ENCODE measurements at places on chromosomes 1 and 21.
A peak's percentile ranks its signal among the peaks of the same experiment; 100 is the strongest.

GRCh38 chr1:12604114-12604874, 13.7 kb downstream of the DHRS3 start:
- DNase-seq, result peak; percentile 91

DNA sequence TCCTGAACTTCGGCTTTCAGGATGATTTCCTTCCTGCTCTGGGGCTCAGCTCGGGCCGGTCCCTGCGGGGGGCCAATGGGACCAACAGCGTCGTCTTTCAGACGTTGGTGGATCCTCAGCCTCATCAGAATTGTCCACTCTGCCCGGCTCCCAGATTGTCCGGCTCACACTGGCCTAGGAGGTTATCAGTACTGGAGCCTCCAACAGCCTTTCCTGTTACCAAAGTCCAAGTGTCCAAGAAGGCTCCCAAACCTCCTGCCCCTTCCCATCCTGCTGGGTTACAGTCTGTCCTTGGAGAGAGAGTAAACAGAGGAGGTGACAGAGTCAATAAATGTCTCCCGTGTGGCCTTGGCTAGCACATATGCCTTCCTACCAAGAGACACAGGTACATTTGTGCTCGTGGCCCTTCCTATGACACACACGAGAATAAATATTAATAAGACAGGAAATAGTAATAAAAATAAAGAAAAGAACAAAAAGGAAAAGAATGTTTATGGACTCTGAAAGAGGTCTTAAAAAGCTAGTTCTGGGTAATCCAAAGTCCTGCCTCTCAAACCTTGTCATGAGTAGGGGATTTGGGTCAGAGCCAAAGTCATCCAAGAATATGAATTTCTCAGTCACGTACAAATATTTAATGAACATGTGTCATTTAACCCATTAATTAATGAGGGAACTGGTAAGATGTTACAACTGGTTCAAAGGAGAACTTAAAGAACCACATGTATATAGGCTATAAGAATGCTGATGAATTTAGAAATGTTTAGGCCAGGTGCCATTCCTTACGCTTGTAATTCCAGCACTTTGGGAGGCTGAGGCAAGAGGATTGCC, 80.8 kb upstream of the SLC2A1 start:
- no peak for DNase-seq

- DNase-seq, result no peak
Measured at GRCh38 chr1:203441766-203442165, 33.8 kb upstream of the PRELP start.

DNA sequence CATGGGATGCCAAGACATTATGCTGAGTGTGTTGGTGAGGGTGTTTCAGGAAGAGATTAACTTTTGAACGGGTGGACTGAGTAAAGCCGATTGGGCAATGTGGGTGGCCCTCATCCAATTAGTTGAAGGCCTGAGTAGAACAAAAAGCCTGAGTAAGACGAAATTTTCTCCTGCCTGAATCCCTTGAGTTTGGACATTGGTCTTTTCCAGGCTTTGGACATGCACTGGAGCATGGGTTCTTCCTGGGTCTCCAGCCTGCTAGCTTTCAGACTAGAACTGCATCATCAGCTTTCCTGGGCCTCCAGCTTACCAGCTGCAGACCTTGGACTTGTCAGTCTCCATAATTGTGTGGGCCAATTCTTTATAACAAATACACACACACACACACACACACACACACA, 63.6 kb downstream of the NIBAN1 start:
- DNase-seq, result no peak

DNA sequence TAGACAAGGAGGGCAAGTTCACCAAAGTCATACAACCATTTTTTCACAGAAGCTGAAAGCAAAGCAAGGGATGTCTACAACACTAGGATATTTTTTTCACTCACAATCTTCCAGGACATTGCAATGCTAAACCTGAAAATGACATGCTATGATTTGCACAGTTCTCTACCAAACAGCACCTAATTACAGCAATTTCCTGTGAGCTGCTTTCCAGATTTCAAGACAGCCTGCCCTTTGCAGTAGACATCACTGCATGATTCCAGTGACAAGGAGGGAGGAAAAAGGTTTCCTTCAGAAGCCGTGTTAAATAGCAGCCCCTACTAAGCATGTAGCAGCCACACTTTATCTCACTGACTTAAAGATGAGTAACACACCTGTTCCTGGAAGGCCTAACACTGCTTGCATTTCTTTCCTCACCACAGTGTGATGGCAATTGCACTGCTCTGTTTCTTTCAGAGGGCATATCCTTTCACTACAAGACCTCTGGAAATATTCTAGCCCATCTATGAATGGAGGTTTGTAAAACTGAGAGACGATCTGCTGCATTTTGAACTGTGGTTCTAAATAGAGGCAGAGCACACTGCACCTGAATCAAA, 97.1 kb downstream of the DUSP10 start:
- no peak for DNase-seq

DNA sequence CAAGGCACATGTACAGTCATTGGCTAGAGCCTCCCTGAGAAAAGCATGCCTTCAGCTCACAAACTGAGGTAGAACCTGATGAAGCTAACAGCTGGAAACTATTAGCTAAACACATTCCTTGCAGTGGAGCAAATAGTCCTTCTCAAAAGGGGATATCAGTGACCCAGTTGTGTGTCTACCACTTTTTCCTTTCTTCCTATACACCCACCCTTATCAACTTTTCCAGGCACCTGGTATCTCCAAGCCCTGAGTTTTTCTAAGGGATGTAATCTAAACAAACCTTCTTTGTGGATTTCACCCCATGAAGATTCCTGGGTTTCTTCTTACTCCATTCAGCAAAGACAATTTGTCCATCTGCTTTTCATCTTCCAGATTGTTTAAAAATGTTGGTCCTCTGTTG, 10.5 kb upstream of the ZSWIM5 start:
- DNase-seq, result no peak

DNA sequence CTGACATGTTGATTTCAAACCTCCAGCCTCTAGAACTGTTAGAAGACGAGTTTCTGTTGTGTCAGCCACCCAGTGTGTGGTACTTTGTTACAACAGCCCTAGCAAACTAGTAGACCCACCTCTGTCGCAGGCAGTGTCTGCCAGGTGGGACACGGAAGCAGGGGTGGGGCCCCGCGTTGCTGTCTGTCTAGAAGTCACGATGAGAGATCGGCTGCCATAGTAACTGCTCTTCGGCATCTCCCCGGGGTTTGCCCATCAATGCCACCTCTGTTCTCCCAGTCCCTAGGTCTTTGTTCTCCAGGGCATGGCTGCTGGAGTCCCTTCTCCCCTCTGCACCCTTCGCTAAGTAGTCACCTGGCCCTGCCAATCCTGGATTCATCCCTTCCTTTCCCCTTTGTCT, 15.2 kb upstream of the CLSTN1 start:
- no peak for DNase-seq

GRCh38 chr1:229452956-229453801, 19.3 kb upstream of the ACTA1 start:
- DNase-seq, result no peak

DNA sequence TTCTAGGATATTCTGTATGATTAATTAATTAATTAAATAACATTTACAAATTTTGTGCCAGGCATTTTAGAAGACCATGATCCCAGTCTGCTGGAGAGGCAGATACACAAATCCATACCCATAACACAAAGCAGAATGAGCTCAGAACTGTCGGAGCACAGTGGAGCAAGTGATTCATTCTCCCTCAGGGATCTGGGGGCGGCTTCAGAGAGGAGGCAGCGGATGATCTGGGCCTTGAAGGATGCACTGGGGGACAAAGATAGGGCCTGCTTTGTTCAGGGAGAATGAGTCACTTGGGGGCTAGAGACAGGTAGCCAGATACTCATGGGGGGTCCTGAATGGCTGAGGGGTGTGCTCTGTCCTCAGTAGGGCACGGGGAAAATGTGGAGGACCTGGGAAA, 50.9 kb upstream of the TRABD2B start:
- peak; percentile 42 for DNase-seq

DNA sequence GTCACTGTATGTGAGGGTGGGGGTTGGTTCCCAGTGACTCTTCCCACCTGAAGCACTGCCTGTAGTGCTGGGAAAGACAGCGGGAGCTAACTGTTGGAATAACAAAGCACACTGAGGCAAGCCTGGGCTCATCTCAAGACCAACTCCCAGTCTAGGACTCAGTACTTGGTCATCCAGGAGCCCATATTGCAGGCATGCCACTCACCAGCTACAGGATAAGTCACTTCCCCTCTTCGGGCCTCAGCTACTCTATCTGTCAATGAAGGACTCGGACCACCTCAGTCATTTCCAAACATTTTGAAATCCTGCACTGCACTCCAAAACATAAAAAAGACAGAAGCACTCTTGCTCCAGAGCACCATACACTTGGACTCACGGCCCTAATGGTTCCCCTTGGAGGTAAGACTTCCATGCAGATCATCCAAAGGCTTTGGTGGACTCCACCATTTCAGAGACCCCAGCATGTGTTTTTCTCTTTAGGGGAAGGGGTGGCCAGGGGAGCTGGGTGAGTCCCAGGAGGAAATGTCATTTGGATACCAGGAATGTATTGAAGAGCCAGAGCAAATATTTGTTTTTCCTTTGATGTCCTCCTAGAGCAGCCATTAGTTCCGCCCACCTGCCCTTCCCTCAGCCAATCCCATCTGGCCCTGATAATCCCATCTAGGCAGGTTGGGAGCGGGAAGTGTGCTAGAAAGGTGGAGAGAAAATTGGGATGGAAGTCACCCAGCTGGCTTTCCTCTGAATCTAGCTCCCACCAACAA, 3.1 kb downstream of the NUAK2 start:
- no peak for DNase-seq

DNA sequence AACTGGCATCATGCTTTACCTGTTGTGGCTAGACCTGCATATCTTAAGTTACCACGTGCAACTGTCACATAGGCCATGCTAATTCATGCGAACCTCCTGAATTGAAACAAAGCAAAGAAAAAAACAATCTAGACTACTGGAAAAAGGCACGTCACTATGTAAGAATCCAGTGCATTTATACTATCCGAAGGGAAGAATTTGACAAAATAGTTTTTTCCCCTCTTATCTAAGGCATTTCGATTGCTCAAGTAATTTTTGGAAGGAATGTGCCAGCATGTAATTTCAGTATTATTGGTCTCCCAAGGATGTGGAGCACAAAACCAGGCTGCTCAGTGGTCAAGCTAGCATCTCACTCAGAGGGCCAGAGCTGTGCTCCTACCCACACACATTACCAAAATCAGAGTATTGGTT, 31.5 kb upstream of the C1orf198 start:
- DNase-seq, result no peak

GRCh38 chr1:93196591-93196990, 16.1 kb downstream of the CCDC18 start:
- DNase-seq, result no peak

GRCh38 chr1:200739702-200740570, 1.2 kb downstream of the CAMSAP2 start:
- no peak for DNase-seq

DNA sequence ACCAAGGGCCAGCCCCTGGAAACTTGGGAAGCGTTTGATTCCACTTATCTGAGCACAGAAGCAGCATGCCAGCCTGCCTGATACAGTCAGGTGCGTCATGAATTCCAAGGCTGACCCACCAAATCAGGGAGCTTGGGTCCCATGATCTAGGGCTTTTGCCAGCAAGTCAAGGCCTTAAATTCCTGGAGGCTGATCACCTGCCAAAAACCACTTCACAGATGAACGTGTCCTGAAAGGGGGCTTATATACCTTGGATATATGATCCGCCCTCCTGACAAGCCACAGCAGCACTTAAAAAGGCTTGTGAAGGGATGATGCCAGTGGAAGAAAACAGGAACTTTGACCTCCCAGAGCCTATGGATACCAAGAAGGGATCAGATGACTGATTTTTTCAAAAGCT, 24.0 kb upstream of the CLIC6 start:
- DNase-seq, result no peak

DNA sequence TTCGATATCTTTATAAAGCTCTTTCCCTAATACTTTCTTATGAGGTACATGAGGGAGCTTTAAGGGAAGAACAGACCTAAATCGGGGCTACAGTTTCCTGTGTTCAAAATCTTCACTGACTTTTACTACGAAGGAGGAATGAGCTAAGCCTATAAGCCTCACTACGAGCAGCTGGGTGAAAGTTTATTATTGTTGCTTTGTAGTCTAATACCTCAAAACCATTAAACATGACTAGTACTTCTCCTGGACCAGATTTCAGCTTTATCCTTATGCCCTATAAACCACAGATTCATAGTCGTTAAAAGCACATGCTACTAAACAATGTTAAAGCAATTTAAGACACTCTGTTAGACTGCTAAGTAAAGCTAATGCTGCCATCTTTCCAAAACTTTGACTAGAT, 30.2 kb downstream of the NDC1 start:
- peak; percentile 20 for DNase-seq

DNA sequence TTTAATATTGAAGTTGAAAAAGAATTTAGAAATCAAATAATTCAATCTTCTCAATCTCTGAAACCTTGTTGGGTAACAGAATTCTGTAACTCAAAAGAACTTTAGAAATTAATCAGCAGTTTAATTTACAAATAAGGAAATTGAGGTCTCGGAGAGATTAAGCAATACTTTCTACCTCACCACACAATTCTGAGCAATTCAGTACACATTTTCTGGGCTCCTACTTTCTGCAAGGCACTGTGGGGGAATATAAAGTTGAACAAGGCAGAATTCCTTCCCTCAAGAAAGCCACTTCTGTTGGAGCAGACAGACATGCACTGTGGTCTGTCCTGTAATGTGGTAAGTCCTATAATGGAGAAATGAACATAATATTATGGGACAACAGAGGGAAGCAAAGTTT, 47.7 kb downstream of the MEF2D start:
- DNase-seq, result no peak

- DNase-seq, result no peak
Measured at GRCh38 chr1:13751985-13752384, 52.0 kb downstream of the PRDM2 start.

DNA sequence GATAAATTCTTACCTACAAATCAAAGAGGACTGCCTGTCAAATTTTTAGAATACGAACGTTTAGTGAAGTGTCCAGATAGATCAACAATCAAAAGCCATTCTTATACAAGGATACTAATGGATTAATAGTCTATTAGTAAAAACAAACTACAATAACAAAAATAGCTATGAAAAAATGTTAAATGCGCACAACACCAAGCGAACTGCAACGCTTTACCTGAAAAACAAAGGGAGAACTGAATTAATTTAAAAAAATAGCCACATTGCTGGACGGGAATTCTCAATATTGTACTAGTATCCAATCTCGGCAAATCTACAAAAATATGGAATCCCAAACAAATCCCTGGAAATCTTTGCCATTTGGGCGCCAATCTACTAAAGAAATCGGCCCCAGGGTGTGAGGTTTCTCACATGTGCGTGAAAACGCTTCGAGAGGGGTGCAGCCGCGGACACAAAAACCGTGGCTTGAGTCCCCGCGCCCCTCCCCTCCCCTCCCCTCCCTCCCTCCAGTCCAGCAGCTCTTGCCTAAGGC, 55.6 kb downstream of the TRAF5 start:
- no peak for DNase-seq

GRCh38 chr1:116574581-116575291, 3.9 kb upstream of the CD58 start:
- peak; percentile 37 for DNase-seq

GRCh38 chr21:31624961-31625491, 34.5 kb upstream of the SOD1 start:
- DNase-seq, result no peak

All from fibroblast of skin of left quadriceps (primary cell).